ENCODE measurements at places on chromosomes 1 and 21.

GRCh38 chr1:44660176-44660575, 14.1 kb downstream of the TMEM53 start:
- DNase-seq = peak; percentile 90

GRCh38 chr21:36743008-36743407, 44.1 kb downstream of the SIM2 start:
- DNase-seq = no peak

DNA sequence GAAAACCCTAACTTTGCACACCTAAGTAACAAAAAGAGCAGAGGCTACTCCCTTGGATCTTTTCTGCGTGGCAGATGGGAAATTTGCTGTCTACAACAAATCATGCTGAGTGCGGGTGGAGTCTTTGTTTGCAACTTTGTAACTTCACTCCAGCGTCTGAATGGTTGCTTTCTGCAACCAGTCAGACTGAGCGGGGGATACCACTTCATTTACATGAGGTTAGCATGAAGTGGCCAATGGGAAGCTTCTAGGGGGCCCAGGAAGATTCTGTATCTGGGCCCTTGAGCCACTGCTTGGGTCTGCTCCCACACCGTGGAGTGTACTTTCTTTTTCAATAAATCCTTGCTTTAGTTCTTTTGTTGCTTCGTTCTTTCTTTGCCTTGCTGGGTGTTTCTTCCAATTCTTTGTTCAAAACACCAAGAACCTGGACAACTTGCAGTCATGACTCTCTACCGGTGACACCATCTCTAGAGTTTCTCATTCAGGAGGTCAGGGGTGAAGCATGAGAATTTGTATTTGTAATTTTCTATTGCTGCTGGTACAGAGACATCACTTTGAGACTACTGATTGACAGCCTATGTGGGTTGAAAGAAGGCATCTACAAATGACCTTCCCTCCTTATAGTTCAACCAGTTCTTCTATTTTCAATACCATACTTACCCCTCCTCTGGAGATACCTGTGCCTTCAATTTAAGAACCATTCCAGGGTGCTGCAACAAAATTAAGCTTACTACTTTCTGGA, 55.8 kb upstream of the RC3H1 start:
- no peak for DNase-seq

DNA sequence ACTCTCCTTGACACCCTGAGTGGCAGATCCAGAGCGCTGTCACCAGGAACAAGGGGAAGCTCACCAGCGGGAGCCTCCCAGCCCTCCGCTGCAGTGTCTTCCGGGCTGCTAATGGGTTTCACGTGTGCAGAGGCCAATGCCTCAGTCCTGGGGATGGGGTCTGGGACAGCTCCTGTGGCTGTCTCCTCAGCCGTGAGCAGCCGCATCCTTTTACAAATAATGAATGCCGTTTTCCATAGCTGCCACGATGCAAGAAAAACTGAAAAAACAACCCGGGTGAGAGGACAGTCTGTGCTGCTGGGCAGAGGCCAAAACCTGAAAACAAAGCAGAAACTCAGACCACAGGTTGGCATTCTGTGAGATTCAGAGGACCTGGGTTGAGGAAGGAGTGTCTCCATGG, 212.2 kb upstream of the RAB4A start:
- DNase-seq = no peak

- no peak for DNase-seq
These were observed 4.5 kb upstream of the DDR2 start for GRCh38 chr1:162627662-162628296.

DNA sequence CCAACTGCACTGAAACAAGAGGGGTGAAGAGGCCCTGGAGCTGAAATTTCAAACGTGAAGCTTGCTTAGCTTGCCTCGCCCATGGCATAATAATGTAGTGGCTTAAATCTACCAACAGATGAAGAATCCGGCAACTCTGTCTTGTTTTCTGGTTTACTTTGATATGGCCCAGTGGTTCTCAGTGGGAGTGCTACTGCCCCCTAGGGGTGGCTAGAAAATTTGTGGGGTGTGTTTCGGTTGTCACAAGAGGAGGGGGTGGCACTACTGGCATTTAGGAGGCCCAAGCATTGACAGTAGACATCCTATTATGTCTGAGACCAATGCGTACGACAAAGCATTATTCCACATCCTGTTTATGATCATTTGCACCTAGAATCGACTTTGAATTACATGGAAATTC, 51.9 kb upstream of the C8B start:
- no peak for DNase-seq

GRCh38 chr1:11062965-11063401, 3.2 kb upstream of the SRM start:
- DNase-seq = no peak

- no peak for DNase-seq
These were observed 49.8 kb downstream of the DDR2 start for GRCh38 chr1:162682013-162682419.

DNA sequence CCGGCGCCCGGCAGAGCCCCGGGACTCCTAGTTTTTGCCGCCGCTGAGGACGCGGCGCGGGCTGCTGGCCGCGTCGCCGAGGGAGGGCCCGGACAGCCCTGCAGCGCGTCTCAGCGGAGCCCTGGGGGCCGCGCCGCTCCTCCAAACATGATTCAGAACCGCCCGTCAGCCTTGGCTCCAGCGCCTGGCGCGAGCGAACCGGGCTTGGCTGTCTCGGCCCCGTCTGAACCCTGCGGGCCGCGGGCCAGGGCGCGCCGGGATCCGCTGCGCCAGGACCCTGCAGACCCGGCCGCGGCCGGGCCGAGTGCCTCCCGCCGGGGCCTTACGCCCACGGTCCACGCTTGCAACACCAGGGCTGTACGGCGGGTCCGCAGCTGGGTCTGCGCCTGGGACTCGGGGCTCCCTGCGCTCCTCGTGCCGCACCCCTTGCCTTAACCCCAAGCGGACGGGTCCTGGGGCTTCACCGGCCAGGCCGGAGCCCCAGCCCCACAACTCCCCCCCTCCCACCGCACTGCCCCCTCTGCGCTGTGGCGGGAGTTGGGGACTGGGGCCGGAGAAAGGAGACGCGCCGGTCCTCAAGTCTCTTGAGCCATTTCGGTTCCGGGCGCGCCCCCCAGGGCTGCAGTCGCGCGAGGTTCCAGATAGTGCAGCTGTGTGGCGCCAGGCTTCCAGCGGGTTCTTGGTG, 48.4 kb upstream of the CD34 start:
- no peak for DNase-seq

- no peak for DNase-seq
These were observed 39.1 kb downstream of the UROD start for GRCh38 chr1:45051005-45051772.

GRCh38 chr1:39136638-39137037, 67.9 kb upstream of the MACF1 start:
- DNase-seq = no peak

DNA sequence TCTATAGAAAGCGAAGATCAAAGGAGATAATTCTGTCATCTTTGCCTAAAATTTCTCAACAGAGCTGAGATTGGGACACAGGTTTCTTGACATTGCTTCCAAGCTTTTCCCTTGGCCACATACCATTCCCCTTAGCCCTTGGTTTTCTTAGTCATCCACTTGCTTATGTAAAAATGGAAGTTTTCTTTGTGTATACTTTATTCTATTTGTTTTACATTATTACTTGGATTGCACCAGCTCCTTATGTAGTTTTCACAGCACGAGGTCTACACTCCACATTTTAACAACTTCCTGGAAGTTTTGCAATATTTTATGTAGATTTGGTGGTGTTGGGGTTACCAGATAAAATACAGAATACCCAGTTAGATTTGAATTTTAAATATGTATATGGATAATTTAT, 129.8 kb downstream of the PLA2G4A start:
- DNase-seq = no peak

GRCh38 chr1:5312293-5312674, 657.9 kb downstream of the AJAP1 start:
- no peak for DNase-seq

DNA sequence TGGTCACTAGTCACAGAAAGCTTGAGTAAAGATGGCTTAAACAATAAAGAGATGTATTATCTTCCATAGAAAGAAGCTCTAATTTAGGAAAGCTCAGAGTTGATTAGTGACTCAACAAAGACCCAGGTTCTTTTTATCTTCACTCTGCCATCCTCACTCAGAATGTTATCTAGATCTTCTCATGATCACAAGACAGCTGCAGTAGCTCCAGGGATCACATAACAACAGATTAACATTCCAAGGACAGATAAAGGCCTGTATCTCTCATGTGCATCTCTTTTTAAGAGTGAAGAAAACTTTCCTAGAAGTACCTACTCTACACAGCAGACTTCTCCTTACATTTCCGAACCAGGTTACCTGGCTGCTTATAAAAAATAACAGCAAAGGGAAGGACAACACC, 368.7 kb upstream of the PROX1 start:
- no peak for DNase-seq

DNA sequence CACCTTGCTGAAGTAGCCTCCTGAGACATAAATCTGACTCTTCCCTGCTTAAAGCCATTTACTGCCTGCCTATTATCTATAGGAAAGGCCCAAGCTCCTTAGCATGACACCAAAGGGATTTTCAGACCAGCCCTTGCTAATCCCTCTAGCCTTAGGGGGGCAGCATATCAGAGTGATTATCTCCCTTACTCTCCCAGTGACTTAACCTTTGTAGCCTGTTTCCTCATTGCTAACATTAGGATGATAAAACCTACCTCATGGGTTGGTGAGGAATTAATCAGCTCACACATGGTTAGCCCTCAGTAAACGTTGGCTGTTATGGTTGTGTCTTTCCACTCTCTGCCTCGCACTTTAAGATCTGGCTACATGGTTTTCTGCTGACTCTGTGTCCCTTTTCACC, 70.1 kb downstream of the ROR1 start:
- DNase-seq = no peak

DNA sequence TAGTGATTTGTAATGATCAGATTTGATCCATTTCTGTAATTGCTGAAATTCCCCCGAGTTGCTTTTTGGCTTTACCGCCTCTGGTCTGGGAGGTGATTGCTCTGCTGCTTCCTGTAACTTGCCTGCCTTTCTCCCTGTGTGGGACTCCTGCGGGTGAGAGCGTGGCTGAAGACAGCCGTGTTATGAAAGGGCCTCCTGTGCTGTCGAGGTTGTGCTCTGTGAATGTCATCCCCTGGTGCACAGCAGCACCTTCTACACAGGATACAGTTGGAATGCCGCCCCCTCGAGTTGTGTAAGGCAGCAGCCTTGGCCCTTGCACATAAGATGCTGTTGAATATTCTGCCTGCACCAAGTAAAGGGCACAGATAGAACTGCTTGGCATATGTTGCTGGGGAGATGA, 5.9 kb downstream of the SOD1 start:
- DNase-seq = no peak

DNA sequence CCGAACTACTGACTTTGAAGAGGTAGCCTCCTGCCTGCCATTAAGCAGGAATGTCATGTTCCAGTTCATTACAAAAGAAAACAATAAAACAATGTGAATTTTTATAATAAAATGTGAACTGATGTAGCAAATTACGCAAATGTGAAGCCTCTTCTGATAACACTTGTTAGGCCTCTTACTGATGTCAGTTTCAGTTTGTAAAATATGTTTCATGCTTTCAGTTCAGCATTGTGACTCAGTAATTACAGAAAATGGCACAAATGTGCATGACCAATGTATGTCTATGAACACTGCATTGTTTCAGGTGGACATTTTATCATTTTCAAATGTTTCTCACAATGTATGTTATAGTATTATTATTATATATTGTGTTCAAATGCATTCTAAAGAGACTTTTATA, 159.8 kb upstream of the SGIP1 start:
- DNase-seq = no peak

- DNase-seq = no peak
These were observed 107.2 kb downstream of the PRDM2 start for GRCh38 chr1:13807209-13807608.

DNA sequence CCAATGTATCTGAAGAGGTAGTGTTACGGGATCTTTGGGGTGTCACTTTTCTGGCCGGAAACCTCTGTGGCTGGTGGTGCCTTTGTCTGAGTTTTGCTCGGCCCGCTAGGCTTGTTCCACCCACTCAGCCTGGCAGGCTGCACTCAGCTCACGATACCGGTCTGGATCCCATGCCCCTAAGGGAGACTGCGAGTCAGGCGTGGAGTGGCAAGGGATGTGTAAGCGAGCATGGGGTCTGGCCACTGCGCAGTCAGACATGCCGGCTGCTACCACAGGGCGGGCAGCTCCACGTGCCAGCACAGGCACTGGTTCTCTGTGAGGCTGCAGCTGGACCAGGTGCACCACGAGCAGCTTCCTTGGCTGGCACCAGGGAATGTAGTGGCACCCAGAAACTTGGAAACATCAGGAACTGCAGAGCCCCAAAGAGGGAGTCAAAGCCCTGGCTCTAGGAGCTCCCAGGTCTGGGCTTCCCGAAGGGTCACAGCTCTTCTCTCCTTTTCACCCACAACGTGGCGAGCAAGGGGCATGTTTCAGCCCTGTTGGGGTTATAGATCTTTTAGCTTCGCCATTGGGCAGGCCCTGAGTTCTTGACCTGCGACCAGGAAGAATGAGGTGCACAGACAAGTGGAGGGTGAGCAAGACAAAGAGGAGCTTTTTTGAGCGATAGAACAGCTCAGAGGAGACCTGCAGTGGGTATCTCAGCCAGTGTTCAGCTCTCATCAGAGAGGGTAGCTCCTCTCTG, 23.8 kb upstream of the LRRC8C start:
- DNase-seq = no peak

DNA sequence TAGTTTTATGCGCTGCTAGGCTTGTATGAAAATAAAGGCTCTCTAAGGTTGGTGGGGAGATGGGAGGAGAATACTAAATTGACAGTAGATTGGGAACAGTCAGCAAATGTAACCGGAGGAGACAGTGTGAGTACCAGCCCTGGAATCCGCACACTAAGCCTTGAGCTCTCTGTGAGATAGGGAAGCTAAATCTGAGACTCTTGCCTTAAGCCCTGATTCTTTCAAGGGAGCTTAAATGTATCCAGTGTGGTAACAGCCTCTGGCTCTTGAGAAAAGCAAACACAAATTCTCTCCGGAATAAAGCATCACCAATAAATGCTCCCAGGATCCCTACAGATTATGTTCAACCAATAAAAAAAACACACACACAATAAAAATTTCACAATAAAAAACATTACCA, 33.0 kb upstream of the PDPN start:
- DNase-seq = no peak

DNA sequence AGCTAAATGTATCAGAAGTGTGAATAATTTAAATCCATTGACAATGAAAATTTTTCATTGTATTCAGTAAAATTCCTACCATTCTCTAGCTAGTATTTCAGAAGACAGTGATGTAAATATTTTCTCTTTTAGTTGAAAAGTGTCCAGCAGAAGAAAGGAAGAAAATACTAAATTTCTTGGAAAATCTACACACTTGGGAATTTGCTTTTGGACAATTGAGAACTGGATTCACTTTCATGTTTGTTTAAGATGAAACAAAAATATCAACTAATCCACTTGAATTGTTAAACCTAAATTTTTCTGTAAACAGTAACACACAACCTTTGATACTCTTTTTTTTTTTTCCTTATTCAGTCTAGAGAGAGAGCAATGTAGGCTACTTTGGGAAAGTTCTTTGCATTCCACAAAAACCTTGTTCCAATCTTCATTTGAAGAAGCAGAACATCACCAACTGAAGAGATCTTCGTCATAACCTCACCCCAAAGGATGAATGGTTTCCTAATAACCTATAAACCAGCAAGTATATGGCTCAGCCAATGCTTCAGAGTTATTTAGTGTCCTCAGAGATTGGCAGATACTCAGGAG, 155.1 kb upstream of the GORAB start:
- DNase-seq = no peak

Measured in substantia nigra (tissue), 51 donors.